Stimulated activated CD4-positive, alpha-beta T cell treated with anti-CD3 and anti-CD28 coated beads, TNF-alpha, amount 100 ng/mL, for 1 hour (primary cell): ENCODE measurements at places on chromosomes 7 and 10.

DNA sequence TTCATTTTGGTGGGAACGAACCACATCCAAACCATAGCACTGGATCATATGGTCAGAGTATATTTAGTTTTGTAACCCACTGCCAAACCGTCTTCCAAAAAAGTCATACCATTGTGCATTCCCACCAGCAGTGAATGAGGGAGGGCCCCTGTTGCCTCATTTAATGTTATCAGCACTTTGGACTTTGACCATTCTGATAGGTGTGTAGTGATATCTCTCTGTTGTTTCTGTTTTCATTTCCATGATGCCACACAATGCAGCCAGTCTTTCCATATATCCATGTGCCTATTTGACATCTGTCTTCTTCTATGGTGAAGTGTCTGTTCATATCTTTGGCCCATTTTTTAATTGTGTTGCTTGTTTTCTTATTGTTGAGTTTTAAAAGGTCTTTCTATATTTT lies 105.0 kb upstream of the PPP2R2D start:
- no peak for DNase-seq

DNA sequence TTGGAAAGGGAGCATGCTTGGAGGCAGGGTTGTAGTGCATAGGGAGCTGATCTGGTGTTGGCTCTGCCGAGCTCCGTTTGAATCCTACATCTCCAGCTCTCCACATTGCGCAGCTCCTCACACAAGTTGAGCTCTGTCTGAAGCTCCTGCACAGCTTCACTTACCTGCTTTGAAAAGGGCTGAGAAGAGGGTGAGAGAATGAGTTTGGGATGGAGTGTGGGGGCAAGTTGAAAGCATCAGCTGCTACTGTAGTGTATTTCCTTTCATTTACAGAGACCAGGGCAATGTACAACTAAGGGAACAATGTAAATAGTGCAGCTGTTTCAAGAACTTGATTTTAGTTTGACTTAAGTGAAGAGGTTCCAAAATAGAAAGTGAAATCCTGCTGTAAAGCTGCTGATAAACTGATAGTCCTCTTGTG lies 88.5 kb downstream of the VTI1A start:
- no peak for DNase-seq

- no peak for DNase-seq
These were observed 55.2 kb upstream of the CDK13 start for GRCh38 chr7:39894904-39895303.

- DNase-seq: no peak
These were observed 161.9 kb downstream of the KIAA1217 start for GRCh38 chr10:24370877-24371276.

- DNase-seq: no peak
These were observed 46.8 kb downstream of the TYW1B start for GRCh38 chr7:72781161-72781560.

- no peak for DNase-seq
These were observed 88.1 kb downstream of the COBL start for GRCh38 chr7:51228386-51228958.

- DNase-seq: no peak
These were observed 17.5 kb downstream of the HYCC1 start for GRCh38 chr7:22996470-22996869.

GRCh38 chr7:1555046-1555812 lies 776 bp downstream of the TMEM184A start:
- DNase-seq: no peak

- no peak for DNase-seq
These were observed 66.5 kb downstream of the AFAP1L2 start for GRCh38 chr10:114337510-114338462.

DNA sequence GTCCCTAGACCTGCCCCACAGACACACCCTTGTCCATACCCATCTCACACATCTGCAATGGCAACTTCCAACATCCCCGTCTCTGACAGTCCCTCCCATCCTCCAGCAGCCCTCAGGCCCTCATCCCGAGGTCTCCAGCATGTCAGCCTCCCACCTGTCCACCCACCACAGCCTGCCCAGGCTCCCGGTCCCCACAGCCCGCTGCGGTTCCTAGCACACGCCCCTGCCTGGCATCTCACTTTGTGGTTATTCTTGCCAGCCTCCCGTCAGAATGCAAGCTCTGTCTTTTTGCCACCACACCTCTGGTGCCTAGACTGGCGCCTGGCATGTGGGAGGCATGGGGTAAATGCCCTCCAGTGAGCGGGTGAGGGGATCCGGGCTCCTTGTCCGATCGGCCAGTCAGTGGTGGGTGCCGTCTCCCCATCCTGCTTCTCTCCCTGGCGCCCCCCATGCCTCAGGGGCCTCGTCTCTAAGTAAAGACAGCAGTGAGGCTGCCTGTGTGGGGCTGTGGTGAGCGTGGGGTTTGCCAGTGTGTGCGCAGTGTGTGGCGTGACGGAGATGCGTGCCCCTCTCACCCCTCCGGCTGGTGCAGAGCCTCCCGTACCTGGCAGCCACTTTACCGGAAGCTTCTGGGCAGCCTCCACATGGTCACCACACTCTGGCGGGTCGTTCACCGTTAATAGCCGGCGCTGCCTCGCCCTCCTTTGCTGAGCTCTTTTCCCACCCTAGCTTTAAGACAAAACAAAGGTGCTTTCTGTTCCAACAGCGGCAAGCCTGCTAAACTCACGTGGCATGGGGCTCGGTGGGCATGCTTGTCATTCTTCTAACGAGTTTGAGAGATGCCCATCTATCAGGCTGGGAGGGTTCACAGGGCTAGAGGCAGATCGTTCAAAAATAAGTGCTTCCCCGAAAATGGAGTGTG lies 28.5 kb upstream of the TTYH3 start:
- DNase-seq: no peak

GRCh38 chr7:79096361-79096805 lies 357.1 kb downstream of the MAGI2 start:
- no peak for DNase-seq

GRCh38 chr7:112064627-112065385 lies 141.4 kb downstream of the DOCK4 start:
- no peak for DNase-seq

GRCh38 chr10:22246680-22247391 lies 29.0 kb upstream of the EBLN1 start:
- DNase-seq: no peak

DNA sequence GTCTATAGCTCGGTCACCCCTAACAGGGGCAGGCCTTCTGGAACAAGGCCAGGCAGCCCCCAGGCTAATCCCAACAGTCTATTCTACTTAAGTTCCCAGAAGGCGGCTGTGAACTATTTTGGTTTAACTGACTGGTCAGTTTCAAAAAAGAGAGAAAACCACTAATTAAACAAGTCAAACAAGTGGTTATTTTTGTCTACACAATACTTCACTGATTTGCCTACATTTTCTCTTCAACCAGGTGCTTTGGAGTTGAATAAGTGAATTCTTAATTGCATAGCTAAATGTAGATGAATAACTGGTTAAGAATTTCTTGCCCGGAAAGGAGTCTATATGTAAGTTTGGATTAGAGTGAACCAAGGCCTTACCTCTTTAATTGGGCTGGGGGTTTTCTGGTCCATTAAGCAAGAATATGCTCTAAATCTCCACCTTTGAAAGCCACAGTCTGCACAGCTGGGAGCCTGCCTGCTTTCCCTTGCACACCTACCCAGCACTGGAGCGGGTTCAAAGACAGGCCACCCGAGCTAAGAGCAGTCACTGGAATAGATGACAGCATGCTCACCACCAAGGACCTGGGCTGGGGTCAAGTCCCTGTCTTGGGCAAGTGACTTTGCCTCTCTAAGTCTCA lies 70.4 kb downstream of the TBXAS1 start:
- DNase-seq: no peak

DNA sequence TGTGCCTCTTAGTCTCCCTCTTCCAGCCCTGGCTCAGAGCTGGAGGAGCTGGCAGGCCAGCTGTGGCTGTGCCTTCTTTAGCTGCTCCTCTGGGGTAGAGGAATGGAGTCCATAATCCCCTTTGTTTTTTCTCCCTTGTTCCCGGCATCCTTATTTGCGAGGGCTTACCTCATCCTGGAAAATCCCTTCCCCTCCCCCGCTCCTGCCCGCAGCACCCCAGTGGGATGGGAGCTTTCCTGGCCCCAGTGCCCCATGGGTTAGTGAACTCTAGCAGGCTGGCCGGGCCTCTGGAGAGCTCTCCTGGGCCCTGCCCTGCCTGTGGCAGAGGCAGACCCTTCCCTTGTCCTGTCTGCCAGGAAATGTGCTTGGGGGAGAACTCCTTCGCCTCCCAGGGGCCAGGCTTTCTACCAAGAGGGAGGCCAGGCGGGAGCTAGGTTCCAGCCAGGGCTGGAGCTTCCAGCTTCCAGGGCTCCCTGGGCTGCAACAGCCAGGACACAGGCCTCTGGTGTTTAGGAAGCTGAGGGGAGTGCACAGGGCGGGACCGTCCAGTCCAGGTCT lies 16.5 kb upstream of the TRIM8 start:
- DNase-seq: no peak

DNA sequence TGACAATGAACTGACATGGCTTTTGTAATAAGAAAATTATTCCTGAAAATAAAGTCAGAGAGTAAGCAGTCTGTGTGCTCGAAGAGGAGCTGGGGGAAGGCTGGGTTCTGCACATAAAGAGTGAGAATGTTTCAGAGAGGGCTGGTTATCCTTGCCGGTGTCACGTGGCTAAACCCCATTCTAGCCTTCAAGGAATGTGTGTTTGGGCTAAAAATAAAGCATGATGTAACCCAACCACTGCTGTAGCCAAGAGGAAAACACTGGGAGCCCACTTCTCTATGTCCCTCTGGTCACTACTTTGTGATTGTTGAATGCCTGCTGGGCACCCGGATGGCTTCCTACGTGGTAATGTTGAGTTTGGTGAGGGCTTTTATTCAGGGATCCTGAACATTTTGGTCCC lies 23.5 kb downstream of the WDFY4 start:
- DNase-seq: no peak

DNA sequence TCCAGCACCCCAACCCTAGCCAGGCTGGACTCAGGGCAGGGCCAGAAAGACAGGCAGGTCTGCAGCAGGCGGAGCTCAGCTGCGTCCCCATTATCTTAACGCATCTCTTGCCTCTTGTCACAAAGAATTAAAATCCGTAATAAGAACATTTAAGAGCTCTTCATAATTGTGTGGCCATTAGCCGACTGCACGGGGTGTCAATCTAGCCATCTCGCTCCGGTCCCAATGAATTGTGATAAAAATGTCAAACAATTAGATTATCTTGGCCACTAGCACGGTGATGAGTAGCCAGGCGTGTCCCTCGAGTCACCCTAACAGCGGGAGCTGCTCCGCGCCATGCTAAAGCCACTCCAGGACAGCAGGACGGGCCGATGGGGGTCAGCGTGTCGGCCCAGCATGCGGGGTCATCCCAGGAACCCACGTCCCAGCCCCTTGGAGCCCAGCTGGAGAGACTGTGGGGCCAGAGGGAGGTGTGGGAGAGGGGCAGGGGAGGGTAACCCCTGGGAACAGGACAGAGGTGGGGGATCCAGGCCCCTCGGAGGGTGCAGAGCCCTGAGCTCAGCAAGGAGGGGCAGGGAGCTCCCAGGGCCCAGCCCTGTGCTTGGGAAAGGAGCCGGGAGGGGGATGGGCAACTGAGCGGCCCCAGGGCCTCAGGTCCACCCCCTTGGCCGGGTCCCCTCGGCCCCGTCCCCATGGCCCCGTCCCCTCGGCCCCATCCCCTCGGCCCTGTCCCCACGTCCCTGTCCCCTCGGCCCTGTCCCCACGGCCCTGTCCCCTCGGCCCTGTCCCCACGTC lies 17.7 kb upstream of the NKX6-2 start:
- no peak for DNase-seq

GRCh38 chr7:5494683-5495561 lies 71.3 kb upstream of the TNRC18 start:
- peak; percentile 73 for DNase-seq

DNA sequence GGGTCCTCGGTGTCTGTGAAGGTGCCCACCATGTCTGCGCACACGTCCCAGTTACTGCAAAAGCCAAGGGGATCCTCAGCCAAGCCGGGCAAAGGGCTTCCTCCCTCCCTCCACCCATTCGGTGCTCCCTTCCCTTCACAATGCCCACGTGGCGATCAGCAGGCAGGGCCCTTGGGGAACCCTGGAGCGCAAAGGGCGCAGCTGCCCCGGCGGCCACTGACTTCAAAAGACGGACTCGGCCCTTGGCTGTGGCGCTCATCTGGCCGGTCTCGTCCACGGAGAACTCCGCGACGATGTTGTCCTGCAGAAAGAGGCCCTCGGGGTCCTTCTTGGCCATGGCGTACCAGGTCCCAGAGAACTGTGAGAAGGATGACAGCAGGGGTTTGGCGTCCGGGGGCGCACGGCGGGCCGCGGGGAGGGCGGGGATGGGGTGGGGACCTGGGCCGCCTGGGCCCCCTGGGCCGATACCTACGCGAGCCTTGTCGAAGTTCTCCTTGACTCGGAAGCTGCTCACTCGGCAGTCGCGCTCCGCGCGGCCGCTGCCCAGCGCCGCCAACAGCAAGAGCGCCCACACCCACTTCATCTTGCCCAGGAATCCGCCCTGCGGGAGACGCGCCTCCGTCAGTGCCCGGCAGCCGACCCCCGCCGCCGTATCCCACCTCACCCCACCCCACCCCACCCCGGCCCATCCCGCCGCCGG lies 439 bp downstream of the RBP4 start:
- no peak for DNase-seq

DNA sequence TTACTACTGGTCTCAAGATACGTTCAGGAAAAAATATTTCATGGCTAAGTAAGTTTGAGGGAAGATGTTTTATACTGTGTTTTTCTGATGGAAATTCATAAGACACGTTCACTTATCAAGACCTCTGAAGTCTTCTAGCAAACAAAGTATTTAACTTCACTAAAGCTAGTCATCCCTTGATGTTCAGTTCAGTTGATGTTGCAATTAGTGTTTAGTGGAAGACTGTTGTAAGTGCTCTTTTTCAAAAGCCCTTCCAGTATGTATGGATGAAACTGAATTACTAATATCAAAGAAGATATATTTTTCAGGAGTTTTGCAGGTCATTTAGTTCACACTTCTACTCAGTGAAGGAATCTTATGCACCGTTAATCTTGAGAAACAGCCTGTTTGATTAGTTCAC lies 25.1 kb downstream of the CUL1 start:
- no peak for DNase-seq
